ENCODE measurements at places on chromosomes 3 and 15. TPM values are rescaled to one million over a fixed set of nuclear protein-coding genes. Genes with fewer than 3 reads are reported as not detected.

The ANKRD34C gene
- not detected for total RNA-seq

The TM4SF18 gene
- total RNA-seq, result 1.3 TPM

DNA sequence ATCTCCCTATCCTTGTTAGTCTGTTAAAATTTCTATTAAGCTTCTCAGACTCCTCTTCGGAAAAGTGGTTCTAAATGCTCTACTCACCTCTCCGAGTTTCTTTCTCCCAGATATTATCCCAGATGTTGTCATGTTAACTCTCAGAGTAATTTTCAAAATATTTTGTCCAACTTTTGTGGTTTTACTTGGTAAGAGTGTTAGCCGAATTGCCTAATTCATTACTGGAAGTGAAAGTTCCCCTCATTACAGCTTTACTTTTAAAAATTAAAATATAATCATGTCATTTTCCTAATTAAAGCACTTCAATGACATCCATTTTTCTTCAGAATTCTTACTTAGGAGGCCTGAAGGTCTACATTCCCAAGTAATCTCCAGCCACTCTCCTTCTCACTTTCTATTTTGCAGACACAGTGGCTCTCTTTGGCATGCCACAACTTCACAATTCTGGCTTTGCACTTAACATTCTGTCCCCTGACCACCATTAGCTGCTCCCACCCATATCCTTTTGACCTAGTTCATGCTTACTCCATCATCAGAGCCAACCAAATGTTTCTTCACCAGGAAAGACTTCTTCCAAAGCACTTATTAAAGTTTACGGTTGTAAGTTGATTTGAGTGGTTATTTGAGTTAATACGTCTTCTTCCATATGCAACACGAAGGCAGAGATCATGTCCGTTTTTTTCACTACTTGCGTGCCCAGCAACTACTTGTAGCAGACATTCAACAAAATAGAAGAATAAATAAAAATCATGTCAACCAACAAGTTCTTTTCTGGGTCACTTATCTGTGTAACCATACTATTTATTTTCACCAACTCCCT lies 10.2 kb upstream of the TIPARP start:
- no peak for DNase-seq

- DNase-seq, result no peak
These were observed 11.8 kb upstream of the KCNAB1 start for GRCh38 chr3:156108616-156109015.
